ENCODE measurements at places on chromosomes 11 and 22. TPM values are rescaled to one million over a fixed set of nuclear protein-coding genes. Genes with fewer than 3 reads are reported as not detected.

- no peak for DNase-seq
Observed at GRCh38 chr11:2934611-2935239, 5.5 kb upstream of the PHLDA2 start.

DNA sequence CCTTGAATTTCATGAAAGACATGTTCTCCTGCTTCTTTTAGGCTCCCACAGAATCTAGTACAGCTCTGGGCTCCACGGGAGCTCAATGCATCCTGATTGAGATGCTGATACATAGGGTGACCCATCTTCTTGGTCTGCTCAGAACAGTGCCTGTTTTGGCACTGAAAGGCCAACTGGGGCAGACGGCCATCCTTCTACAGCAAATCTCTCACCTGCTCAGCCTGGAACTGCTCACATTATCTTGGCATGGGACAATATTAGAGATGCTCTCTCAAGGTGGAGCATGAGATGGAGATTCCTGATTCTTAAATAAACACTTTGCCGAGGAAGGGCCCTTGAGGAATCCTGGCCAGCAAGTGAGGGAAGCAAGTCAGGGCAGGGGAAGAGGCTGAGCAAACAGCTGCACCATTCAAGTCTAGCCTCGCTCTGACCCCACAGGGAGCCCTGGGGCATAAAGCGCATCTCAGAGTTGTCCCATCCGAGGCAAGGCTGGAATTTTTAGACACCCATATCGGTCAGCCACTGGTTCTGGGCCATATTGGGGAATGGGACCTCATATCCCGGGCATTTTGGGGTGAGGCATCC lies 58.4 kb upstream of the CSNK2A3 start:
- DNase-seq = no peak

GRCh38 chr11:62727872-62728170 lies 465 bp upstream of the TTC9C start:
- DNase-seq = peak; percentile 98

DNA sequence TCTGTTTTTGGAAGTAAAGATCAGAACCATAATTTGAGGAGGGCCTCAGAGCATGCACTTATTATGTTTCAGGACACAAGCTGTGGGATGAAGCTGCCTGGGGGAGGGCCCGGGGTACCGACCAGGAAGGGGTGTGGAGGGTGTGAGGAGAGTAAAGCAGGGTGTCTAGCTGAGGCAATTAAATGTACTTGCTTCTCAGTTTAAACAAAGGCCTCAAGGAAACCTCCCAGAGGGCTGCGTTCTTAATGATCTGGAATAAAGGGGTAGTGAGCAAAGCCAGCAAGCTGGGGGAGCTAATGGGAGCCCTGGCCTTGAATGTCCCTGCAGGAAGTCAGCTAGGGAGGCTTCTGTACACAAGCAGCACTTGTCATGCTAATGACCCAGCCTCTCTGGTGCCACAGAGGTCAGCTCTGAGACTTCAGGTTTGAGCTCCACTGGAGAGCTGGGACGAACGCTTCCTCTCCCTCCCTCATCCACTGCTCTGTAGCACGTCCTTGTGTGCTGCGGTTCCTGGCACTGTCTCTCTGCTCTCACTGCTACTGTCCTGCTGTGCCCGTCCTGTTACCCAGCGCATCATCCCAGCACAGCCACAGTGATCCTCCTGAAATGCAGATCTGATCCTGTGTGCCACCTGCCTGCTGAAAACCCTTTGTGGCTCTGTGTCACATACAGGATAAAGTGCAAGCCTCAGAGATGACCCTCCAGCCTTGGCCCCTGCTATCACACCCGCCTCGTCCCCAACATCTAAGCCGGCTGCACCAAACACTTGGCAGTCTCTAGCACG lies 159.7 kb downstream of the DBX1 start:
- DNase-seq = no peak

- DNase-seq = peak; percentile 70
Observed at GRCh38 chr11:129703846-129704245, 111.8 kb upstream of the TMEM45B start.

- peak; percentile 65 for DNase-seq
Observed at GRCh38 chr11:20131788-20132666, 28.2 kb downstream of the DBX1 start.

DNA sequence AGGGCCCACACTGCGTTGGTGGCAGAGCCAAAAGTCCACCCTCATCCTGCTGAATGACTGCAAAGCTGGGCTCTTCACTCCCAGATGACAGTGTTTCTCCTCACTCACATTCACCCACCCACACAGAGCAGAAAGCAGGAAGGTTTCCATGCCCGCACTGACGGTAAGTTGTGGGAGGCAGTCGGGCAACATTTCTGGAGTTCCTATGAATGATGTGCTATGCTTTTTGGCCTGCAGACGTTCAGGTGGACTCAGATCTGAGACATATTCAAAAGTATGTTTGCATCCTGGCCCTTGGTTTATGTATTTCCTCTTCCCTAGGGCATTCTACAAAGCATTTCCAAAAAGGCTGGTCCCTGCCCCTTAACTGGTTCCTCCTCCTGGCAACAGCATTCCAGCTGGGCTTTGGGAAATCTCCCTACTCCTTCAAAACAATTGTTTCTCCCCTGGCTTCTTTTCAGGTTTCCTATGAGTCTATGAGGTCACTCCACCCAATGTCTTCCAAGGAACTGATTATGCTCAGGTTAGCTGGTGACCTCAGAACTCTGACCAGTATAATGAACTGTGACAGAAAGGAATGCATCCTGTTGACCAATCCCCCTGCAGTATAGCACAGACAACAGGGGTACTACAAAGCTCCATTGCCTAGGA lies 36.4 kb downstream of the PACSIN2 start:
- peak; percentile 92 for DNase-seq

DNA sequence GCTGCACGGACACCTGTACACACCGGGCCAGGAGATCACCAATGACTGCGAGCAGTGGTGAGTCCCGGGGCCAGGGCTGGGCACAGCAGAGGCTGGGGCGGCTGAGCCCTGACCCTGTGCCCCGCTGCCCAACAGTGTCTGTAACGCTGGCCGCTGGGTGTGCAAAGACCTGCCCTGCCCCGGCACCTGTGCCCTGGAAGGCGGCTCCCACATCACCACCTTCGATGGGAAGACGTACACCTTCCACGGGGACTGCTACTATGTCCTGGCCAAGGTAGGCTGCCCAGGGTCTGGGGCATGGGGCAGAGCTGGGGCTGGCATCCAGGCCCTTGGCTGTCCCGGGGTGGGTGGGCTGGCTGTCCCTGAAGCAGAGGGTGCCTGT lies 7.7 kb downstream of the MUC2 start:
- DNase-seq = no peak

- DNase-seq = no peak
Observed at GRCh38 chr22:16695261-16695660, 102.7 kb upstream of the CCT8L2 start.

- no peak for DNase-seq
Observed at GRCh38 chr11:16883174-16883573, 131.0 kb downstream of the PLEKHA7 start.

DNA sequence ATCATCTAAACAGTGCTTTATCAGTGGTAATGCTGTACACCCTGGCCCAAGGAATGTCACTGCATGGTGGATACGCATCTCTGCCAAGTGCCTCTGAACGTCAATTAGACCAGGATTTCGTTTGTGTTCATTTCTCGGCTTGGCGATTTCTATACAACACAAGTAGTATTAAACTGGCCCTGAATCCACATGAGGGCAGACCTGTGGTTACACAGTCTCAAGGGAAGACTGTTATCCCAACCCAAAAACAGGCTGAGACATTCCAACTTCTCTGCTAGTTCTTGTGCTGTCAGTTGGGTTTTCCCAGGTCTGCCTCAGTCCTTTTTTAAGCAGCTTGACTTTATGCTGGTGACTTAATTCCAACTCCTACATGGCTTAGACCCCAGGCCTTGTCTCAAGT lies 58.1 kb downstream of the HIRA start:
- DNase-seq = no peak

GRCh38 chr11:57275582-57275981 lies 38.5 kb upstream of the APLNR start:
- DNase-seq = no peak

- DNase-seq = no peak
Observed at GRCh38 chr11:44872556-44872955, 78.1 kb downstream of the TP53I11 start.

GRCh38 chr22:31241200-31241599 lies 29.1 kb downstream of the LIMK2 start:
- DNase-seq = no peak

DNA sequence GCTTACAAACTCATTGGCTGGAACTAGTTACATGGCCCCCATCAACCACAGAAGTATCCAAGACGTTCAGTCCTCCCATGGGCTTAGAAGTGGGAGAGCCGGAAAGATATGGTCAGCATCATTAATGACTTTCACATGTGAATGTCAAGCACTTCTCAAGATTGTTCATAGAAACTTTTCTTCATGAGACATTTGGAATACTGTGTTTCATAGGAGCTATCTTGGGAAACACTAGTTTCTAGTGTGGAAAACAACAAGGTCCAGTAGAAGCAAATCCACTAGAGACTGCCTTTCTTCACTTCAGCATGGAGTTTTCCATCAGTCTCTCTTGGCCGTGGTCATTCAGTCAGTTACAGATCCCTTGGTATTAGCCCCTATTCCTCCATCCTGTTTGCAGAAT lies 160.9 kb downstream of the C11orf91 start:
- no peak for DNase-seq

- DNase-seq = no peak
Observed at GRCh38 chr11:121406291-121406690, 45.8 kb upstream of the SORL1 start.

DNA sequence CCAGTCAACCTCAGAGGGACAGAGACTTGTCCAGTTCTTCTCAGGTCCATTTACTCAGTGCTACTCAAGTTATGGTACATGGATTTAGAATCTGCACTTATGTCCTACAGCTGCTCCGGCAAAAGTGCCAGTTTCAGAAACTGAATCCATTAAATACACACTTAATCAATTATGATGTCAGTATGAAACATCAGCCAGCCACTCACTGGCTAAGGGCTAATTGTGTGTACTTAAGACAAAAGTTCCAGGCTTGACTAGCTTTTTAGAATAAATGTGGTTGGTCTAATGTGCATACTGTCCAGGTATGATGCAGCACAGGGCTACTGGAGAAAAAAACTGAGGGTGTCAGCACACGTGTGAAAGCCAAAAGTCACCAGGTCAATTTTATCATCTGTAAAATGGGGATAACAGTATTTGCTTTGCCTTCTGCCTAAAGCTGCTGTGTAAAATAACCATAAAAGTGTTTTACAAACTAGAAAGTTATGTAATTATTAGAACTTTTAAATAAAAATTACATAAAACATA lies 55.4 kb upstream of the CYP2D6 start:
- no peak for DNase-seq

DNA sequence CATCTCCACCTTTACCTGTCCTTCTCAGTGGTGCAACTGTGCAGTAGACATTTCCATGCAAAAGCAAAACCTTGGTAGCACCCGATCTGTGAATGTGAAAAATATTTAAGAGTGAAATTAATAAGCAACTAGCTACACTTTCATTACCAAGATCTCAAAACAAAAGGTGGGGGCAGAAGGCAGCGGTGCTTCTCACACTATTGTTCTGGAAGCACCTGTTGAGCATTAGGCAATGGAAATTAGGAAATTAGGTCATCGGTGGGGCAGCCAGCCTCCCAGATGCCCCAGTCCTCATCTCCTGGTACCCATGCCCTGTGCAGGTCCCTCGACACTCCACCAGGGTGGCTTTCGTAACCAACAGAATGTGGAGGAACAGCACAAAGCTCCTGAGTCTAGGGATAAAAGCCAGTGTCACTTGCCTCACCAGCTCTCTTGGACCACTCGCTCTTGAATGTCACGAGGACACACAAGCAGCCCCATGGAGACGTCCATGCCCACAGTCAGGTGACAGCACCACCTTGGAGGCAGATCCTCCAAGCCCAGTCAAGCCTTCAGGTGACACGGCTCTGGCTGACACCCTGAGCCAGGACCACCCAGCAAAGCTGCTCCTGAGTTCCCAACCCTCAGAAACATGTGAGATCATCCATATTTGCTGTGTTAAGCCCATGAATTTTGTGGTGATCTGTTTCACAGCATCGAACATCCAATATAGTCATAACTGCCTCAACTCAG lies 3.3 kb downstream of the LTO1 start:
- DNase-seq = no peak

GRCh38 chr22:41862160-41862529 lies 29.2 kb downstream of the SREBF2 start:
- no peak for DNase-seq

VWCE gene
- 0.48 TPM for polyA plus RNA-seq

MN1 gene
- polyA plus RNA-seq = 4.6 TPM

PATE4 gene
- polyA plus RNA-seq = not detected

SEZ6L gene
- not detected for polyA plus RNA-seq

DERL3 gene
- polyA plus RNA-seq = 3.3 TPM

CLTCL1 gene
- polyA plus RNA-seq = 6.3 TPM

OR2AG2 gene
- polyA plus RNA-seq = 0.02 TPM

CARD18 gene
- polyA plus RNA-seq = 0.65 TPM

CD248 gene
- 0.04 TPM for polyA plus RNA-seq

NEFH gene
- 1.6 TPM for polyA plus RNA-seq

Data from foreskin keratinocyte (primary cell).